NCI-H460 (cell line): ENCODE measurements at places on chromosomes 3 and 15.

DNA sequence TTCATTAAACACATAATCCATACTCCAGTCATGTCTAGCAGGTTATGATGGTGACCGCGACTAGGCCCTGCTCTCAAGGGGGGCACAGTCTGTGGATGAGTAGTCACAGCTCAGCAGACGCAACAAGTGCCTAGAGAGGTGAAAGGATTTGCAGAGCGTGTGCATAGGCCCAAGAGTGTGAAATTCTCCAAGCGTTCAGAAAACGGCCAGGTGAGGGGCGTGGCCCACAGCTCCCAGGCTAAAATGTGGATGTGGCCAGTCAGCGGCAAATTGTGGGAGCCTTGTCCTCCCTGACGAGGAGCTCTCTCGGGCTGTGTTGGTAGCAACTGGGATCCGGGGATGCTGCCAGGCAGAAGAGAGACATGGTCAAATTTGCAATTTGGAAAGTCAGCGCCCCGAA is 46.4 kb upstream of the TSEN2 start:
- no peak for DNase-seq

DNA sequence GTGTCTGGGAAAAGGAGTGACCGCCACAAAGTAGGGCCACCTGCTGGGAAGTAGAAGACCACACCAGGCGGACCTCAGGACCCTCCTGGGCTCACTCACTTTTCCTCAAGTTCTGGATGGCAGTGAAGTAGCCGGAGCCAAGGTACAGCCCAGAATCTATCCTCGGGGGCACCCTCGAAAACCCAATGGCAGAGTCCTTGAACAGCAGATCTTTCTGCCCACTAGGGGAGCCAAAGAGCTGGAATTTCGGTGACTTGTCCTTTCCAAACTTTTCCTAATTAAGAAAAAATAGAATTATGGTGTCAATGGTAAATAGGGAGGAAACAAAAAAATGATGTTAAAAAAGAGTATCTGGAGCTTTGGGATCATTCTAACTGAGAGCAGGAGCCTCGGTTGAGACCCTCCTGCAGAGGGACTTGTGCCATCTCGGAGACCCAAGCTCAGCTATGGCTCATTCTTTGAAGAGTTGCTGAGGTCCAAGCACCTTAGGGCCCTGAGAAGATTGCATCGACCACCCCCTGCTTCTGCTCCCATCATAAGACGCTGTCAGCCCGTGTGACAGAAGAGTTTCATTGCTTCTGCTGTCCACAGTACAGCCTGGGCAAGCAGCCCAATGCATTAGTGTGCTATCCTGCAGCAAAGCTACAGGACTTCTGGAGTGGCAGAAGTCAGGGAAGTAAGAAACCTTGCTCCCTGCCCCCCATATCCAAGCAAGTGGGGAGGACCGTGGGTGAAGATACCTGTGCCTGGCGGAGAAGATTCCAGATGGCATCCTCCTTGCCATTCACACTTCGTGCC is 14.8 kb downstream of the LTF start:
- peak; percentile 1 for DNase-seq

DNA sequence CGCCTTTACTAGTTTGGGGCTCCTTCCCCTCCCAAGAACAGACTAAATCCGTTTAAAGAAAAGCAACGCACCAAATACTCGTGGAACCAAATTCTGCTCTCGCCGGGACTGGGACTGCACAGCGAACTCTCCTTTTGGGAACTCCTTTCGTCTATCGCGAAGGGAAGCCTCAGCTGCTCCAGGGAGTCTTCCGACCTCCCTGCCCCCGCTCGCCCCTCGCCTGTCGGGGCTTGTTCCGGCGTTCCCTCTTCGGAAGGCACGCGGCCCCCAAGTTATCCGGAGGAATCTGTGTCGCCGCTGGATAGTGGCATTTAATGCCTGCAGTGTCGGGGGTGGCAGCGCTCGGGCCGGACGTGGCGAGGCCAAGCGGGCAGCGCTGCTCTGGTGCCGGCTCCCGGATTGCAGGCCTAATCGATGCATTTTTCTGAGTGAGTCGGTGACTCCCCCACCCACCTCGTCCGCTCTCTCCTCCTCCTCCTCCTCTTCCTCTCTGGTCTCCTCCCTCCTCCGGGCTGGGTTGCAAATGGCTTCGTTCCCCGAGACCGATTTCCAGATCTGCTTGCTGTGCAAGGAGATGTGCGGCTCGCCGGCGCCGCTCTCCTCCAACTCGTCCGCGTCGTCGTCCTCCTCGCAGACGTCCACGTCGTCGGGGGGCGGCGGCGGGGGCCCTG is at the start of gene TRIM71:
TRIM71 (plus strand) TSS at position 440 of the 671 bp plus-strand sequence; CDS start at position 524, 84 bp downstream.
- no peak for DNase-seq

DNA sequence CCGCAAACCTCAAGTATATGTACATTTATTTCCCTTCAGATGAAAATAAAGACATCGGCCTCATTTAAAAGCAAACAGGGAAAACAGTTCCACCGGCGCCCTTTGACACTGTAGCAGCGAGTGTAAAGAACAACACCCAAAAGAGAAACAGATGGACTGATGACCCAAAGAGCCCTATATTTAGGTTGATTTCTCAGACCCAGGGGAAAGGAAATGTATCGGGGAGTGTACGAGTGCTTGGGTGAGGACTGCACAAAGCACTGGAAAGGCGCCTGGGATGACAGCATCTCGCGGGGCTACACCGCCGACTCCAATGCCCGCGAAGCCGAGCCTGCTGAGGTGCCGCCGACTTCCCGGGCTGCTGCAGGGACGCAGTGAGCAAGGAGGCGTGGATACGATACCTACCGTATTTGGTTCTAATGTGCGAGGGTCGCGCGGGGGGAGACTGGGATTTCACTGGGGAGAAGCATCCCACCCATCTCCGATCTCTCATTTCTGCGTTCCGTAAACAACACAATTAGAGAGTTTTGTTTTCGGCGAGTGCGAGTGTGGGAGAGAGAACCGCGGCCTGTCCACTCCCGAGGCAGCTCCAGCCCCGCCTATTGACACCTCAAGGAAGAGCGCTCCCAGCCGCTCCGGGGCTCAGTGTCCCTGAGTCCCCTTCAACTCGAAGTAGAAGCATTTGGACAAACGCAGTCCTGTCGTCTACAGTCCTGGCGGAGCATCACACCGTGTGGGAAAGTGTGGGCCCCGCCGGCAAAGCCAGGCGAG is 2.0 kb downstream of the MECOM start:
- DNase-seq, result no peak

- no peak for DNase-seq
Measured at GRCh38 chr3:280681-281080, 84.1 kb downstream of the CHL1 start.

DNA sequence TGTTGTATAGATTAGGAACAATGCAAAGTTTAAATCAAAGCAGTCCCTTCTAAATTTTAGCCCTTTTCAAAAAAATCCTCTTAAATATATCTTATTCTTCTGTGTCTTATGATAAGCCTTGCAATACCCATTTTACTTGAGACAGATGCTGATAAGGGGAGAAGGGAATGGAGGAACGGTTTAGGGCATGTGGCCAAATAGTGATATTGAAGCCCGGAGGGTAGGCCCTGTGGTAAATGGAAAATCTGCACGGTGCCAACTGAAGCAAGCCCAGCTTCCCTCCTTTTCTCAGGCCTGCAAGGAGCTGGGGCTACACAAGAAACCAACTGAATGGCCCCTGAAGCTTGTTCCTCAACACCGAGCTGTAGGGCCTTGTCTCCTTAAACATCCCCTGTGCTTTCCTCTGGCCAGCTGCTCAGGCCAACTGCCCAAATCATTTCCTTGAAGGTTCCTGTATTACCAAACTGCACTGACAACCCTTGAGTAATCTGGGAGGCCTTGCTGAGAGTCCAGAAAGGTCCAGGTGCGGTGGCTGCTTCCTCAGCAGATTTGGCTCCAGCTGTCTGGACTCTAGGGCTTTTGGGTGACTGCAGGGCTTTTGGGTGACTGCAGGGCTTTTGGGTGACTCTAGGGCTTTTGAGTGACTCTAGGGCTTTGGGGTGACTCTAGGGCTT is 67.2 kb downstream of the NCEH1 start:
- no peak for DNase-seq

DNA sequence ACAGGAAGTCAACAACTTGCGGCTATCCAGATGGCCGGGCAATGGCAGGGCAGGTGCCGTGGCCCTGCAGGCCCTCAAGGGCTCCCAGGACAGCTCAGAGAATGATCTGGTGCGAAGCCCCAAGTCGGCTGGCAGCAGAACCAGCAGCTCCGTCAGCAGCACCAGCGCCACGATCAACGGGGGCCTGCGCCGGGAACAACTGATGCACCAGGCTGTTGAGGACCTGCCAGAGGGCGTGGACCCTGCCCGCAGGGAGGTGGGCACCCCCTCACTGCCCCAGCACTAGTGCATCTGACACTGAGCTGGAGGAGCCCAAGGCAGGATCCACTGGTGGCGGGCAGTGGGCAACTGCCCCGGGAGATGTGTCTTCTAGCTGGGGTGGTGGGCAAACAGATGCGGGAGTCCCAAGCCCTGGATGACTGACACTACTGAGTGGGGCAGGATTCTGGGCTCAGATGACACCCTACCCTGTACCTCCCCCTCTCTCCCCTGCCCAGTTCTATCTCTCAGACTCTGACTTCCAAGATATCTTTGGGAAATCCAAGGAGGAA is 15.9 kb downstream of the VILL start:
- DNase-seq, result no peak

- peak; percentile 62 for DNase-seq
Measured at GRCh38 chr3:189270248-189270832, 98.6 kb downstream of the TPRG1 start.

- no peak for DNase-seq
Measured at GRCh38 chr3:45105855-45106671, 40.1 kb downstream of the CDCP1 start.

GRCh38 chr3:53153980-53154379 is 7.0 kb upstream of the PRKCD start:
- DNase-seq, result no peak

- no peak for DNase-seq
Measured at GRCh38 chr3:24604215-24604614, 109.6 kb upstream of the THRB start.
